ENCODE measurements at places on chromosomes 3 and 15. TPM values are rescaled to one million over a fixed set of nuclear protein-coding genes. Genes with fewer than 3 reads are reported as not detected.

DNA sequence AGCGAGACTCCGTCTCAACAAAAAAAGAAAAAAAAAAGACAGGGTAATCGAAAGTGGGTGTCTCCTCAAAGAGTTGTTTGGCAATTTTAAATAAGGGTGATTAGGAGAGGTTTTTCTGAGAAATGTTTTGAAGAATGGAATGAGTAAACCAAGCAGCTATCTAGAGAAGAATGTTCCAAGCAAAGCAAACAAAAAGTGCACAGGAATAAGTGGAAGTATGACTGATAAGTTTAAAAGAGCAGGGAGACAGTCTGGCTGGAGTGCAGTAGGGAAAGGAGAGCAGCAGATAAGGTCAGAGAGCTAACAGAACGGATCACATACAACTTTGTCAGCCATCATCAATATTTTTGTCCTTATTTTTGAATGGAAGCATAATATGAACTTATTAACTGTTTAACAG, 853.5 kb downstream of the TUSC7 start:
- H3K27me3 ChIP-seq, result no peaks in the 10 kb centered on the region
- no peak for DNase-seq
- H3K4me3 ChIP-seq, result no peak overlapping the region
- no peaks in the 10 kb centered on the region for H3K36me3 ChIP-seq

DNA sequence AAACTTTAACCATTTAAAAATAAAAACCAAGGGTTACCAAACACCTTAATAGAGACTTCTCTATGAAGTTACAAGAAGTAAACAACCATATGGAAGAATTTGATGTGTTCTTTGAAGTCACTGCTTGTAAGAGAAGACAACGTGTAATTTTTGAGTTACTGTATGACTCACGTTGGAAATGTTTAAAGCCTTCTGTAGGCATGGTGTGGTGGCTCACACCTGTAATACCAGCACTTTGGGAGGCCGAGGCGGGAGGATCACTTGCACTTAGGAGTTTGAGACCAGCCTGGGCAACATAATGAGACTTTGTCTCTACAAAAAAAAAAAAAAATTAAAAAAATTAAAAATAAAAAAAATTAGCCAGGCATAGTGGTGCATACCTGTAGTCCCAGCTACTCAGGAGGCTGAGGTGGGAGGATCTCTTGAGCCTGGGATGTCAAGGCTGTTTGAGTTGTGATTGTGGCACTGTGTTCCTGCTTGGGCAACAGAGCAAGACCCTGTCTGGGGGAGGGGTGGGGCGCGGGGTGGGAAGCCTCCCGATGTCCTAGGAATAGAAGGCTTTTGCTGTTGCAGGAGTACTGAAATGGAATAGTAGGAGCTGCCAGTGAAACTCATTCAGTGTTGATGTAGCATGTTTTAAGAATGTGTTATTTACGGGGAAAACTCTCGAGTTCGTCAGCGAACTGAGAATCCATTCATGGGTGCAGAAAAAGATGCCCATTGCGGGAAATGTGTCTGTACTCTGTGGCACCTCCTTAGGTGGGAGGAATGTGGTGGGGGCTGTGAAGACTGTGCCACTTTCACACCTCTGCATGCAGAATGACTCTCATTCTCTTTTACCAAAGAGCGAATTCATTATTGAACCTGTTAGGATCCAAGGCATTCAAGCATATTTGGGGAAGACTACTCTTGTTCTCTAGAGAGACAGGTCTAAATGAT, 134.2 kb downstream of the FNDC3B start:
- H3K4me1 ChIP-seq, result no peaks in the 10 kb centered on the region
- H3K27me3 ChIP-seq, result no peaks in the 10 kb centered on the region
- no peaks in the 10 kb centered on the region for H3K36me3 ChIP-seq
- H3K4me3 ChIP-seq, result no peak overlapping the region
- H3K27ac ChIP-seq, result no peak overlapping the region

DNA sequence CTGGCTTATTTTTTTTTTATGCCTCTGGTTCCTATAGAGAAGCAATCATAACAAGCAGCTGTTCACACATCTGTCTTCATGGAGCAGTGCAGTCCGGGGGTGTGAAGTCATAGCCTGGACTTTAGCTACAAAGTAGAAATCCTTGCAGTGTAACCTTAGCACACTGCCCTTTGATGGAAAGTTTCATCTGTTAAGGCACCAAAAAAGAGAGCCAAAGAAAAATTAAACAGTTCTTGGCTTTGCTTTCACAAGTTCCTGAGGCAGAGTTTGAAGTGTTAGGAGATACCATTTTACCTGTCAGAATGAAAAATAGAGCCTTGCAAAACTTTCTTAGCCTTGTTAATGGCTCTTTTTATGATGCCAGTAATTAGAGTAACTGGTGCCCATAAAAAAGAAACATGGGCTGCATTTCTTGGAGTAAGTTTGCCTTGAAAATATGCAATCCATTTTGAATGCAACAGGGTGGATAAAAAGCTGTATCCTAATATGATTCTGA, 84.1 kb downstream of the PIK3R4 start:
- H3K27ac ChIP-seq, result no peak overlapping the region
- DNase-seq, result no peak
- no peak overlapping the region for H3K4me3 ChIP-seq
- H3K27me3 ChIP-seq, result no peaks in the 10 kb centered on the region
- H3K4me1 ChIP-seq, result no peaks in the 10 kb centered on the region

DNA sequence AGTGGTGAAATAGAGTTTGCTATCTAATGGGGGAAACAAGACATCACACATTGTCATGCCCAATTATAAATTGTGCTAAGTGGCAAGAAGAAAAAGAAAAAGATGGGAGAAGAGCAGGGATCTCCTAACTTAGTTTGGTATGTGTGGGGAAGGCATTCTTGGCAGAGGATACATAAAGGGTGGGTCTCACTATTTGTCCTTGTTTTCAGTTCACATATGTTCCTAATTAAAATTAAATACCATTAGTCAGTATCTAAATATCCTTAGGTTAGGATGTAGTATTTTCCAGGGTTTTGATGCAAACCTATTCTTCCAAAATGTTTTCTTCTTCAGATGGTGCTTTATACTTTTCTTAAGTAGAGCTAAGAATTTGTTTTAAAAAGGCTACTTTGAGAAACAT, 173.7 kb downstream of the B3GALNT1 start:
- no peak for DNase-seq
- H3K27me3 ChIP-seq, result no peaks in the 10 kb centered on the region
- no peaks in the 10 kb centered on the region for H3K36me3 ChIP-seq
- H3K27ac ChIP-seq, result no peak overlapping the region
- no peaks in the 10 kb centered on the region for H3K4me1 ChIP-seq
- no peak overlapping the region for H3K4me3 ChIP-seq

- no peaks in the 10 kb centered on the region for H3K4me1 ChIP-seq
- no peaks in the 10 kb centered on the region for H3K36me3 ChIP-seq
- no peak overlapping the region for H3K4me3 ChIP-seq
- DNase-seq, result no peak
Observed at GRCh38 chr3:19877656-19878055, 56.4 kb downstream of the EFHB start.

DNA sequence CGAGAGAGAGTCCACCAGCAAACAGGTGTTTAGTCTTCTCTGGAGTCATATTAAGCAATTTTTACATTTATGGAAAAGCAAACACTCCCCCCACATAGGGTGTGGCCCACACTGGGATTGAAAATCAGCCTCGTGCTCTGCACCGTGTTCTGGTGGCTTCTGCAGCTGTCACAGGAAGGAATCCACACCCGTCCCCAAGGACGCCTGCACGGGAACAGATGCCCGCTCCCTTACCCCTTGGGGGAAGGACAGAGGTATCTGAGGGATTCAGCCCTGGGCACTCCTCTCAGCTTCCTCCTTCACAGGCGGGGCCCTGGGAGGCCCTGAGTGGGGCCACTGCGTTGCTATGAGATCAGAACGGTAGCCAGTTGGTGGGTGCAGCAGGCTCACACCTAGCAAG, 27.8 kb downstream of the LIPC start:
- no peaks in the 10 kb centered on the region for H3K27me3 ChIP-seq
- H3K36me3 ChIP-seq, result no peaks in the 10 kb centered on the region
- peaks cover 25% of the 10 kb centered on the region for H3K4me1 ChIP-seq

DNA sequence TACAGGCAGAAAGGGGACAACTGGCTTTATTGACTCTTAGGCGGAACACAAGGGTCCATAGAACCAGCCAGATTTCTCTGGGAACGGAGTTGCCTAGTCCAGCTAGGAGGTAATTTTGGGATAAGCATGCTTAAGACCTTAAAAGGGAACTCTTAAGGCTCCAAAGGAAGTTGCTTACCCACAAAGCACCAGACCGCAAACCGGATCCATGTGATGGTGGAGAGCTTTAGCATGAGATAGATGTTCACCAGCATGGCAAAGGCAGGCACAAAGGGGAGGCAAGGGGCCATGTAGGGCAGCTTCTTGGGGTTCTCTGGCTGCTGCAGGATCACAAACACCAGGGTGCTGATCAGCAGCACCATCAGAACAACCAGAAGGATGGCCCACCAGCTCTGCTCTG, 61.4 kb downstream of the CLDN11 start:
- H3K36me3 ChIP-seq, result no peaks in the 10 kb centered on the region
- no peak overlapping the region for H3K27ac ChIP-seq
- no peak overlapping the region for H3K4me3 ChIP-seq

- H3K4me3 ChIP-seq, result no peak overlapping the region
- no peaks in the 10 kb centered on the region for H3K36me3 ChIP-seq
- no peak for DNase-seq
- no peaks in the 10 kb centered on the region for H3K27me3 ChIP-seq
Observed at GRCh38 chr3:195083659-195084058, 187.3 kb downstream of the XXYLT1 start.

GRCh38 chr3:160826991-160827390, 71.0 kb downstream of the PPM1L start:
- H3K4me3 ChIP-seq, result no peak overlapping the region
- H3K27me3 ChIP-seq, result no peaks in the 10 kb centered on the region
- no peaks in the 10 kb centered on the region for H3K36me3 ChIP-seq
- H3K4me1 ChIP-seq, result no peaks in the 10 kb centered on the region
- H3K27ac ChIP-seq, result no peak overlapping the region

GRCh38 chr15:44066211-44066827, 128.8 kb downstream of the FRMD5 start:
- H3K4me3 ChIP-seq, result no peak overlapping the region
- peak; percentile 41 for DNase-seq
- no peaks in the 10 kb centered on the region for H3K36me3 ChIP-seq

GRCh38 chr3:101970905-101971304, 121.6 kb downstream of the NFKBIZ start:
- no peaks in the 10 kb centered on the region for H3K4me1 ChIP-seq
- H3K27me3 ChIP-seq, result no peaks in the 10 kb centered on the region
- no peaks in the 10 kb centered on the region for H3K36me3 ChIP-seq
- DNase-seq, result no peak

- H3K4me3 ChIP-seq, result no peak overlapping the region
- H3K27me3 ChIP-seq, result peaks cover 10% of the 10 kb centered on the region
- no peak overlapping the region for H3K27ac ChIP-seq
- H3K4me1 ChIP-seq, result peaks cover 7% of the 10 kb centered on the region
Observed at GRCh38 chr3:127821394-127821793, 921 bp downstream of the MGLL start.

DNA sequence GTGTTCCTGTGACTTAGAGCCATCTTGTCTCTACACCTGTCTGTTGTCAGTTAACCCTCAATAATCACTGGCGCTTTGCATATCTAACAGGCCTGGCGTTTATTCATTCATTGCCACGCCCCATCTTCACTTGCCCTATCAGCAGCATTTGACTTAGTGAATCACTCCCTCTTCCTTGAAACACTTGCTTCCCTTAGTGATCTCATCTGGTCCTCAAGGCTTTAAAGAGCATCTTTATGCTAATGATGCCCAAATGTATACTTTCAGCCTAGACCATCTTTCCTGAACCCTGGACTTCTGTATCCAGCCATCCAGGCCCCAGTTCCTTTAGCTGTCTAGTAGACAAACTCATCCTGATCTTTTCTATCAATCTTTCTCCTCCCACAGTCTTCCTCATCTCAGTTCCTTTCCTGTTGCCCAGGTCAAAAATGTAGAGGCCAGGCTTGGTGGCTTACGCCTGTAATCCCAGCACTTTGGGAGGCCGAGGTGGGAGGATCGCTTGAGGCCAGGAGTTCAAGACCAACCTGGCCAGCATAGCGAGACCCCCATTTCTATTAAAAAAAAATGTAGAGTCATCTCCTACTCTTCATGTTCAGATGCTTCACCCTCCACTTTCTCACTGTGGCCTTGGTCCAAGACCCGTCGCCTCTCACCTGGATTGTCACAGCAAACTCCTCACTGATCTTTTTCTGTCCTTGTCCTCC, 1.4 kb upstream of the IGDCC4 start:
- peaks cover 12% of the 10 kb centered on the region for H3K27me3 ChIP-seq
- H3K27ac ChIP-seq, result no peak overlapping the region
- no peak for DNase-seq
- peaks cover 9% of the 10 kb centered on the region for H3K4me1 ChIP-seq

GRCh38 chr3:15295506-15295905, 36.9 kb downstream of the SH3BP5 start:
- no peak for DNase-seq
- no peak overlapping the region for H3K4me3 ChIP-seq
- no peak overlapping the region for H3K27ac ChIP-seq
- H3K36me3 ChIP-seq, result no peaks in the 10 kb centered on the region
- H3K27me3 ChIP-seq, result no peaks in the 10 kb centered on the region

- H3K27me3 ChIP-seq, result no peaks in the 10 kb centered on the region
- no peaks in the 10 kb centered on the region for H3K36me3 ChIP-seq
- no peak overlapping the region for H3K4me3 ChIP-seq
- H3K4me1 ChIP-seq, result no peaks in the 10 kb centered on the region
- no peak for DNase-seq
- H3K27ac ChIP-seq, result no peak overlapping the region
Observed at GRCh38 chr3:50890688-50891344, 216.1 kb downstream of the DOCK3 start.

GRCh38 chr3:43063114-43063513, 42.8 kb downstream of the POMGNT2 start:
- H3K36me3 ChIP-seq, result no peaks in the 10 kb centered on the region
- peaks cover 9% of the 10 kb centered on the region for H3K4me1 ChIP-seq
- no peak overlapping the region for H3K4me3 ChIP-seq
- no peaks in the 10 kb centered on the region for H3K27me3 ChIP-seq
- no peak overlapping the region for H3K27ac ChIP-seq

ACVR2B gene
- 12.3 TPM for total RNA-seq

CISH gene
- total RNA-seq, result 14.7 TPM

ABHD6 gene
- 5.1 TPM for total RNA-seq

DNAH12 gene
- total RNA-seq, result 0.09 TPM

GCHFR gene
- 21.2 TPM for total RNA-seq

CCDC191 gene
- total RNA-seq, result 7.1 TPM

HOMER2 gene
- 6.5 TPM for total RNA-seq

NR1I2 gene
- 0.49 TPM for total RNA-seq

CPN2 gene
- total RNA-seq, result not detected

CEP97 gene
- 16.8 TPM for total RNA-seq

SLC9C1 gene
- not detected for total RNA-seq

LRRC28 gene
- 16.4 TPM for total RNA-seq

CAV3 gene
- not detected for total RNA-seq
